D721Med (cell line): ENCODE measurements at places on chromosomes 2 and 18.

DNA sequence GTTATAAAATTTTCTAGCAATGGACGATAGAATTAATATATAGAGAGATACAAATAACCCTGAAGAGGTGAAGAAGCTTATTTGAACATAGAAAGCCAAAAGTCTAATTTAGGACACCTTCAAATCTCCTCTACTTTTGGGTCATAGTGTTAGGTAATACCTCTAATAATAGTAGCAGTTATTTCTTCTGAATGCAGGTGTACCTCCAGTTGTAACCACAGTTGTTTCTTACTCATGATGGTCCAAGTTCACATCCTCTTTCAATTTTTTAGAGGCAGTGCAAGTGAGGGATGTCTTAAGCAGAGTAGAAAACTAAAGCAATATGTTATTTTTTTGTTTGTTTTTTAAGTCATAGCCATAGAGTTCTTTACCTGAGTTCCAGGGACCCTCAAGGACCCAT is 429.5 kb downstream of the CCDC85A start:
- DNase-seq = no peak

DNA sequence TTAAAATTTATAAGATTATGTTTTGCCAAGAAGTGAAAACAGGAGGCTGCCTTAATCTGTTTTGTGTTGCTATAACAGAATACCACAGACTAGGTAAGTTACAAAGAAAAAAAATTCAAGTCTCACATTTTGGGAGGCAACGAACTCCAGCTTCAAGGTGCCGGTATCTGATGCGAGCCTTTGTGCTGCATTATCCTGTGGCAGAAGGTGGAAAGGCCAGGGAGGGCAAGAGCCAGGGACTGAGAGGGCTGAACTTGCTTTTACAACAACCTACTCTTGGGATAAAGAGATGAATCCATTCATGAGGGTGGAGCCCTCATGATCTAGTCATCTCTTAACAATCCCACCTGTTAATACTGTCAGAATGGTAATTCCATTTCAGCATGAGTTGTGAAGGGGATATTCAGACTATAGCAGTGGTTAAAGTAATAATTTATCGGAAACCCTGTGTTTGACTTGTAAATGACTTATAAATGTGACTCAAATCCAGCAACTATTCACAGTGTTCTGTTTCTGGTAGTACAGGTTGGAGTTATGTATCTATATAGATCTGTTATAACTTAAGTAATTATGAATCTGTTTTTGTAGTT is 3.7 kb downstream of the MTX2 start:
- DNase-seq = no peak

GRCh38 chr2:217902379-217903141 is 100.2 kb downstream of the TNS1 start:
- no peak for DNase-seq

DNA sequence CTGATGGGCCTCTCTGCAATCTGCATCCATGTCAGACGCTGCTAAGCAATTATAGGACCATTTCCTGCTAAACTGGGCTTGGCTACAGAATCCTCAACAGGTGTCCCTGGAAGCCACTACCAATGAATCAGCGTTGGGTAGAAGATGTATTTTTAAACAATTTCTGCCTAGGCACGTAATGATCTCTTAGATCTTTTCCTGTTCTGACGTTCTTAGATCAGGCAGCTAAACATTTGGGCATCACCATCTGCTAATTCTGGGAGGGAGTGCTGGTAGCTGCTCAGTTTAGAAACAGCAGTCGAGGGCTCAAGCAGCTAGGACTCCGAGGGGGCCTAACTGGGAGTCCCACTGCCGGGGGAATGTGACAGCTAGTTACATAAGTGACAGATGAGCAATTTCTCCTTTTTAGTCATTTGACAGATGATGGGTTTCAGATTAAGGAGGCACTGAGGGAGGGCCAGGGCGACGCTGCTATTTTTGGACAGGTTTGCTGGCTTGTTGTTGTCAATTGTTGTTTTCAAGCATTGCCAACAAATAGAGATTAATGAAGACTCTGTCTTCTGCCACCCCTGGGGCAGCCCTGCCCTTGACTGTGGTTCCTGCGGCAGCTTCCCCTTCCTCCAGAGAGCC is 92.7 kb downstream of the MRO start:
- DNase-seq = no peak

GRCh38 chr2:222656526-222657446 is 894 bp upstream of the FARSB start:
- DNase-seq = no peak
